ENCODE measurements at places on chromosomes 1 and 21.

- DNase-seq: no peak
Measured at GRCh38 chr1:67556297-67556900, 126.2 kb upstream of the SERBP1 start.

DNA sequence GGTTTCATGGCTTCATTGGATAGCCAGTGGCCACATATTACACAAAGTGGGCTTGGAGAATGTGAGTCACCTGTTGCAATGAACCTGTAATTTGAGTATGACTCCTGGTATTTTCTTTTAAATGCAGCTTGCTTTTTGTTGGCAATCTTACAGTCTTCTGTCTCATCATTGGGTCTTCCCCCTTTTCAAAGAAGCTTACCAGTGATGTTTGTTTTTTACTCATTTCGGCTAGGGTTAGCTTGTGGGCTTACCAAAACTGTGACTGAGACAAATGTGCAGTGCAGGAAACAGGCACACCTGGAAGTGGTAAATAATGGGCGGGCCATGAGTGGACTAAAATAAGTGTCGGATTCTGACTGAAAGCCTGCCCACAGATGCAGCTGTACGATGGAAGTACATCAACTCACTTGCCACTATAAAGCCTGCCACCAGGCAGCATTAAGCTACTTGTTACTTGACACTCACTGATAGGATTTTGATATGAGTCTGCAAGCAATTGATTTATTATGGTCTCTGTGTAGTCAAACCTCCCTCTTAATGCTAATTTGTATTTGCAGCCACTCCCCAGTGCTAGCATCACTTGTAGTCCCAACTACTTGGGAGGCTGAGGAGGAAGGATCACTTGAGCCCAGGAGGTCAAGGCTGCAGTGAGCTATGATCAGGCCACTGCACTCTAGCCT, 4.2 kb downstream of the HHAT start:
- no peak for DNase-seq

- DNase-seq: no peak
Measured at GRCh38 chr1:212860713-212861581, 2.9 kb downstream of the FLVCR1 start.

GRCh38 chr1:163844459-163844858, 522.7 kb downstream of the NUF2 start:
- no peak for DNase-seq

GRCh38 chr21:44969066-44969670, 29.3 kb downstream of the SLX9 start:
- no peak for DNase-seq

DNA sequence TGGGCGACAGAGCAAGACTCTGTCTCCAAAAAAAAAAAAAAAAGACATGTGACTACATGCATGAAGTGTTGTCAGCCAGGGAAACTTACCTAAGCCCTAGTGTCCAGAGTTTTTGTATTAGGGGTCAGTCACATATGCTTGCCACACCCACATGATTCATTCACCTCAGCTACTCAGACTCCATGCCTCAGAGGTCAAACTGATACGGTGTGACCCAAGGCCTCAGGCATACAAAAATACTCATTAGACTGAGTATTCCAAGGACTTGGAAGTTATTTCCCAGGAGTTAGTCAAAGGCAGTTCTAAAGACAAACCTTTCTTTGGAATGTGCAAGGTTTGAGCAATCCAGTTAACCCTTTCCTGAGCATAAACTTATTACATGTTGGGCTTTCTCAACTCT, 6.3 kb upstream of the TRIM33 start:
- DNase-seq: no peak

- no peak for DNase-seq
Measured at GRCh38 chr1:8159470-8160024, 133.4 kb upstream of the ERRFI1 start.

- no peak for DNase-seq
Measured at GRCh38 chr1:45381243-45381642, 41.0 kb upstream of the MUTYH start.

DNA sequence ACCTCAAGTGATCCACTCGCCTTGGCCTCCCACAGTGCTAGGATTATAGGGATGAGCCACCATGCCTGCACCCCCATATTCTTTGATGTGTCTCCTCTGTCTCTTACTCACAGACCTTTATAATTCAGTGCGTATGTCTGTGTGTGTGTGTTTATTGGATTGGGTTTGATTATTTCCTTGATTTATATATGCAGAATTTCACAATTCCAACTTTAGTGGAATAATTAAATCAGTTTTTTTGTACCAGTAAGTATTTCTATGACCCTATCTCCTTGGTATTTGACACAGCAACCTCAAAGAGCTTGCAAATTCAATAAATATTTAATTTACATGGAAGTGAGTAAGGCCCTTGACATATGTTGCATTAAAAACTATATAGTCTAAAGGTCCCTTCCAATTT, 333.9 kb upstream of the ADAMTS5 start:
- DNase-seq: no peak

GRCh38 chr1:4024811-4025210, 124.7 kb upstream of the C1orf174 start:
- no peak for DNase-seq

GRCh38 chr21:37547615-37548200, 181.1 kb downstream of the DYRK1A start:
- no peak for DNase-seq

- no peak for DNase-seq
Measured at GRCh38 chr1:119046785-119047438, 58.8 kb upstream of the TBX15 start.

- DNase-seq: no peak
Measured at GRCh38 chr1:53586765-53587164, 127.6 kb downstream of the DMRTB1 start.

DNA sequence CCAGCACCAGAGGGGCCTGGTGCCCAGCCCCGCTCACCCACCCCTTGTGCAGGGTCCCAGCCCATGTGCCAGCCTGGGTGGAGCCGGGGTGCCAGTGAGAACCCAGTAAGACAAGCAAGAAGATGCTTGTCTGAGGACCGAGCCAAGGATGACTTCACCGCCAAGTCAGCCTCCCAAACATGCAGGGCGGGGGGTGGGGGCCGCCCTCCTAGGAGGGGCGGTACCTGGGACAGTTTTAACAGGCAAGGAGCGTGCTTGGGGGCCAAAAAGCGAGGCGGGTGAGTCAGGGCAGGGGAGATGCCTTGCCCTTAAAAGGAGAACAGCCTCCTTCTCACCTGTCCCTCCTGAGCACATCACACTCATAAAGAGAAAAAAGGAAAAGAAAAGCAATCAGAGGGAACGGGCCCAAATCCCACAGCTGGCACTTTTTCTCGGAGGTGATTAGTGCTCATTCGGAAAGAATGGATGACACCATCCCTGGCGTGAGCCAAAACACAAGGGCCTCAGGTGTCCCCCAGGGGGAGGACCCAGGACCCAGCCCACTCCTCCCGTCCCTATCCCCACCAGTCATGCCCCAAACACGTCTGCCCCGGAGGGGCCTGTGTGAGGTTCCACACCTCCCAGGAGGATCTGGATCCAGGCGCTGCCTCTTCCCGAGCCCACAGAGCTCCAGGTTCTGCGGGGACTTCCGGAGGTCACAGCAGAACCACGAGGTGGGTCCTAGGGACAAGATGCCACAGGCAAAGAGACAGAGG, 77.6 kb upstream of the IFFO2 start:
- DNase-seq: no peak

GRCh38 chr1:238176441-238176840, 285.7 kb upstream of the ZP4 start:
- DNase-seq: no peak

GRCh38 chr1:37274486-37274885, 199.9 kb upstream of the ZC3H12A start:
- DNase-seq: no peak

DNA sequence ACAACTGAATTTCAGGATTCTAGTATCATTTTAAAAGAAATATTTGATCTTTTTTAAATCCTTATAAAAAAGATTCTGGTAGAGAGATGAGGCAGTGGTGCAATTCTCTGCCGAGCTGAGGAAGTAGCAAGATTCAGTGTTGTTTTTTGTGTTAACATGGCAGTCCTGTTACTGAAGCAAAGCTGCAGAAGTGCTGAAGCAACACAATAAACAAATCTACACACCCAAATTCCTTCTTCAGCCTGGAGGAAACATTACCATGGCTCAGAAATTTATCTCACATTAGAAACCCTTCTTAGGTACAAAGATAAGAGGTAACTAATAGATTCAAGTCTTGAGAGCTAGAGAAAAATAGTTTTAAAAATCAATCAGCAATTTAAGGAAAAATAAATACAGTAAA, 216.0 kb downstream of the DENND1B start:
- no peak for DNase-seq

- DNase-seq: no peak
Measured at GRCh38 chr1:15246960-15247614, at the start of gene FHAD1. FHAD1 (plus strand) TSS chr1:15247223; CDS start chr1:15251785, 4,562 bp downstream.

- no peak for DNase-seq
Measured at GRCh38 chr1:174149216-174149615, 10.1 kb upstream of the RABGAP1L start.

DNA sequence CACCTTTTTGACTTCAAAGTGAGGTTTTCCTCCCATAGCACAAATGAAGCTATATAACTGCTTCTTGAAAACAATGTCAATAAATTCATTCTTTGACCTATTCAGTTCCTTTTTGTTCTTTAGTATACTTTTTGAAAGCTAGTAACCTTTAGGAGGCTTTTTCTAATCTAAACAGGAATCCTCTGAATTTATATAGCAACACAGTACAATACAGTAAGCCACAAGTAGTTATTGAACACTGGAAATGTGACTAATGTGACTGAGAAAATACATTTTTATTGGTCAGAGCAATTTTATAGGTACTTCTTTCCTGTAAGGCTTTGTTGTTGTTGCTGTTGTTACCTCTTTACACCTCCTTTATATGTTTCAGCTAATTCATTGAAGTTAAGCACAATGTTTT, 49.8 kb downstream of the ADGRL2 start:
- DNase-seq: no peak

DNA sequence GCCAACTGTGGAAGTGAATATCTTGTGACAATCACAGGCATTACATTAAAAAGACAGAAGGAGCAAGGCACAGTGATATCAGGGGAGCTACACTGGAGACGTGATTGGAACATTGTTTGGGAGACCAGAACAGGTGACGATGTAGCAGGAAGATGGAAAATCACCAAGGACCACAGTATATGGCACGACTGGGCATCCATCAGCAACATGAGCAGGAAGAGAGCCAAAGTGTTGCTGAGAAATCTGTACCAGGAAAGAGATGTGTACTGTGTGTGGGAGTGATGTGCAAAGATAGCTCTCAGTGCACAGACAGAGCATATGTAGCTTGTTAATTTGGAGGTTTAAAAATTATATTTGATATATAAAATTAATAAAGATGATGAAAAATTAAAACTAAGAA, 790.6 kb upstream of the ADGRL2 start:
- no peak for DNase-seq

- no peak for DNase-seq
Measured at GRCh38 chr1:61519631-61520030, 205.3 kb downstream of the TM2D1 start.

- no peak for DNase-seq
Measured at GRCh38 chr21:45064091-45064490, 10.3 kb upstream of the ADARB1 start.

DNA sequence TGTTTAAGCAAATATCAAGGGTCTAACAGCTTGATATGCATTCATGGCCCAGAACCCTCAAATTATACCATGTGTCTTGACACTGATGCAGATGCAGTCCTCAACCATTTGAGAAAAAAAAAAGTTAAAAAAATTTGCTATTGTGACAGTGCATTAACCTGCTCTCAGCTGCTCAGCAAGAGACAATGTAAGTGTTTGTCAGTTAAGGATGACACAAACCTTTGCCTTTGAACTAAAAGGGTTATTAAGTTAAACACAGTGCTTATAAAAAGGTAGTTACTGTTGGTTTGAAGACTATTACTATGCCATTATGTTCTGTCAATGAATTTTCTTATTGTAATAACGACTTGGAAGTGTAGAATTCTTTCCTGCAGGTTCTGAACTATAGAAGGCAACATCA, 655.6 kb upstream of the NEGR1 start:
- DNase-seq: no peak

GRCh38 chr1:116036255-116036654, 59.9 kb downstream of the SLC22A15 start:
- no peak for DNase-seq

DNA sequence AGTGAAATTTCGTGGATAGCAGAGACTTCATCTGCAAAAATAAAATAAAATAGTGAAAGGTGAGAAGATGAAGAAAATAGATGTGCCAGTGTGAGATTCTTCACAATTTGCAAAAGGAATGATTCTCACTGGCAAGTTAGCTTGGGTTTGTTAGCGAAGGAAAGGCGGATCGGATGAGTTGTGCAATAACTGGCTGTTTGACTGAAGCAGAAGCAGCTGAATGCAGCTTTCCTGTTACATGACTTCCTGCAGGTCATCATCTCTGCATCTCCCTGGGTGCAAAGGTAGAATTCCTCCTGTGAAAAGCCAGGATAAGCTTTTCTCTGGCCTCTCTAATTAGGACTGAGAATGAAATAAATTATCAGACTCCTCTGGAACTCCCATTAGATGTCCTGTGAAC, 263.1 kb upstream of the CHRM3 start:
- no peak for DNase-seq

DNA sequence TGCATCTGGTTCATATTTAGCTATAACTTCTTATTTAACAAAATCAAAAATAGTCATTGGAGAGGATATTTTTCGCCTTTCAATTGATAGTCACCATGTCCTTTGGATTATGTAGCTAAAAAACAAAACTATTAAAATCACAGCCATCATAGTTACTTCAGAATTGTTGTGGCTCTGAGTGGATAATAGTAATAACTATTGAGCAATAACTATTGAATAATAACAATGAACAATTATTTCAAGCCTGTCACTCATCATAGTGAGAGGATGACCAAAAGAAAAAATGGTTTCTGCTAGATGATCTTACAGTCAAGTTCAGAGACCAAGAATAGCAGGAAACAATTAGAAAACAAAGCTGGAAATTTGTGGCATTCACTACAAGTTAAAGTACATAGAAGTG, 38.4 kb upstream of the AGL start:
- no peak for DNase-seq

GRCh38 chr1:30188999-30189398, 534.4 kb downstream of the MATN1 start:
- DNase-seq: no peak

DNA sequence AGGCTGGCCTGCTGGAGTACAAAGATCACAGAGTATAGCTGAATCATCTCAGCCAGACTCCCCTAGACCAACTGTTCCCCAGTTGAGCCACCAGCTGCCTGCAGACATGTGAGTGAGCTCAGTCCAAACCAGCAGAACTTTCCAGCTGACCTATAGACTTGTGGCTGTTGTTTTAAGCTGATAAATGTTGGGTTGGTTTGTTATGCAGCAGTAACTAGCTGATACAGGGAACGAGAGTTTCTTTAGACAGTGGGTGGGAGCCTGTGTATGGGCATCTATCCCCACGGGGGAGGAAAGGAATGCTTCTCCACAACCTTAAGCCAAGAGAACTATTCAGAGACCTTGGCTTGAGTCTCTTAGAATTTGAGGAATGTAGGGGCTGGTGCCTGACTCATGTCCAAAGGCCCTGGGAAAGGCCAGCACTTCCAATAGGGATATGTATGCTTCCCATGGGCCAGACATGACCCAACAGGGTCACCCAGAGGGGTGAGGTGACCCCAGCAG, 30.1 kb downstream of the SLC1A7 start:
- DNase-seq: no peak
